COLO829 (cell line): ENCODE measurements at places on chromosomes 4 and X.

- no peak for DNase-seq
These were observed 210.7 kb downstream of the PPP3CA start for GRCh38 chr4:101136373-101137370.

DNA sequence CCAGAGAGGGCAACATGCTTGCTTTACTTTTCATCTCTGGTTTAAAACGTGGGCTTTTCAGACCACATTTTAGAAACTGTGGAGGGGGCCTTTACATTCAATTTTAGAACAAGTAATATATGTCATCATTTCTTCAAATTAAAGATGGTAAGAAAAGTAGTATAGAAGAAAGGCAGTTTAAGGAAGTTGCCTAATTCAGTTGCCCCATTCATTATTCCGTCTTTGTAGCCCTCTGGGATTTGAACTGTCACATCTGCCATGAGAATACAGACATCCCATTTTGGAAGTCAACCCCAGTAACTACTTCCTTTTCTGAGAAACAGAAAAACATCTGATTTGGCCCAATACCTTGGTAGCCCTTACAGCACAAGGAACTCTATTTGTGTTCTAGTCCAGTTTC is 61.2 kb downstream of the PASD1 start:
- no peak for DNase-seq

DNA sequence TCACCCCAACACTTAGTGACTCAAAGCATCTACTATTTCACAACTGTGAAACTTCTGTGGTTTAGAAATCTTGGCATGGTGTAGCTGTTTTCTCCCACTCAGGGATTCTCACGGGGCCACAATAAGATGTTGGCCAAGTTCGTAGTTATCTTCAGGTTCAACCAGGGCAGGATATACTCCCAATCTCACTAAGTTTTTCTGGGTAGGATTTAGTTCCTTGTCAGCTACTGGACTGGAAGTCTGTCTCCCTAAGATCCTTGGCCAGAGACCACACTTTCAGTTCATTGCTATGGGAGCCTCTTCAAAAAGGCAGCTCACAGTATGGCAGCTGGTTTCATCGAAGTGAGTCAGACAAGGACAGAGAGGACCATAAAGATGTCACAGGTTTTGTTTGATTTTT is 111.7 kb upstream of the PDHA2 start:
- no peak for DNase-seq

DNA sequence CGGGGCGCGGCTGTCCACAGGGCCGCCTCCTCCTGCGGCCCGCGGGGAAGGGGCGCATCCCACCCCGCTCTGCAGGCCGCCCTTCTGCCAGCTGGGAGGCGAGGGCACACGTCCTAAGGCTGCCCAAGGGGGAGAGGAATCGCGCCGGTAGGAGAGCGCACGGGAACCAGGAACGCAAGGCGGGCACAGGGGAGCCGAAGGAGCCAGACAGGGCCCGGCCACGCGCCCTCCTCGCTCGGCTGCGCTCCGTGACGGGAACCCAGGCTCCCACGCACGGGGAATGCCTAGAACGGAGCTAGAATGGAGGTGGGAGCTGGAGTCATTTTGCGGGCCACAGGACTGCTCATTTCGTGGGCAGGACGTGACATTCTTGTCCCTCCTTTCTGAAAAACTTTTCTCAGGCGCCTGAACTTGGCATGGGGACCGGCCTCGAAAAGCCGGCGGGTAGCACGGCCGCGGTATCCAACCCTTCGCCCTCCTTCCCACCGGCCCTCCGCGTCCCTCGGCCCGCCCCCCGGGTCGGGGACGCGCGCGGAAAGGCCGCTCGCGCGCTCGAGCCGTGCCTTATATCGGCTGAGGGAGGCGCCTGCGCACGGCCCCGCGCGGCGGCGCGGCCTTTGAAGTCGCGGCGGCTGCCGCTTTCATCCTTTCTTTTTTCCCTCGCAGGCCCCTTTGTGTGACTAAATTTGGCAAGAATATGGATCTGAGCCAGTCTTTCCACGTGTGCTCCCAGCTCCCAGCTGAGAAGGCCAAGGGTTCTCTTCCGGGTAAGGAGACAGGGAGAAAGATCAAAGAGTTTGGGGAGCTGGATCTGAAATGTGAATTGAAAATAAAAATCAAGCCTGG is 4.2 kb upstream of the LEF1 start:
- DNase-seq: peak; percentile 96

GRCh38 chr4:107629318-107629717 is 90.7 kb downstream of the PAPSS1 start:
- DNase-seq: no peak

GRCh38 chr4:38530486-38530885 is 133.5 kb upstream of the KLF3 start:
- no peak for DNase-seq

GRCh38 chr4:122150931-122151330 is 1.2 kb upstream of the BLTP1 start:
- no peak for DNase-seq

DNA sequence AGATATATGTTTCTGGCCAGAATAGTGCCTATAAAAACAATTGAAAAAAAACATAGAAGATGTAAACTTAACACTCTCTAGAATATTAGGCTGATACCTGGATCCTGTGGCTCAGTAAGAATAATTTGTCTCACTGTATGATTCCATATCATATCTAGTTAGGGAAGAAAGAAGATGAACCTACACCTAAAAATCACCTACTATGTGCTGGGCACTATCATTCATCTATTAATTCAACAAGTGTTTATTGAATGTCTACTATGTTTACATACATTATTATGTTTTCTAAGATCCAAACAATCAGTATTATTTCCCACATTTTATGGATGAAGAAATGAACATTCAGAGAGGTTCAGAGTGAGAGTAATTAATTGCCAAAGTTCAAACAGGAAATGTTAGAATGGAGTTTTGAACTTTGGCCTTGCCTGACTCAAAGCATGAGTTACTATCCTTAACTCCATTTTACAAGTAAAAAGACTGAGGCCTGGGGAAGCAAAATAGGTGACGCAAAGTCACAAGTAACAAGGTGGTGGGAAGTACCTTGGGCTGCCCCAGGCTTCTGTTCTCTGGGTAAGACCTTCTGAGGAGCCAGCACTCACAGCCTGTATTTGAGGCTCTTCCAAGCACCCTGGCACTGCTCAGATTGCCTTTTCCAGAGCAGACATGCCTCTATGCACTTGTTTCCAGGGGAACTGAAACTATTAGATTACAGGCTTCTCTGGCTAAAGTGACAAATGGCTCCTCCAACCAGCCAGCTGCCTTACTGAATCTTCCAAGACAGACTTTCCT is 111.1 kb upstream of the ACSL4 start:
- no peak for DNase-seq

DNA sequence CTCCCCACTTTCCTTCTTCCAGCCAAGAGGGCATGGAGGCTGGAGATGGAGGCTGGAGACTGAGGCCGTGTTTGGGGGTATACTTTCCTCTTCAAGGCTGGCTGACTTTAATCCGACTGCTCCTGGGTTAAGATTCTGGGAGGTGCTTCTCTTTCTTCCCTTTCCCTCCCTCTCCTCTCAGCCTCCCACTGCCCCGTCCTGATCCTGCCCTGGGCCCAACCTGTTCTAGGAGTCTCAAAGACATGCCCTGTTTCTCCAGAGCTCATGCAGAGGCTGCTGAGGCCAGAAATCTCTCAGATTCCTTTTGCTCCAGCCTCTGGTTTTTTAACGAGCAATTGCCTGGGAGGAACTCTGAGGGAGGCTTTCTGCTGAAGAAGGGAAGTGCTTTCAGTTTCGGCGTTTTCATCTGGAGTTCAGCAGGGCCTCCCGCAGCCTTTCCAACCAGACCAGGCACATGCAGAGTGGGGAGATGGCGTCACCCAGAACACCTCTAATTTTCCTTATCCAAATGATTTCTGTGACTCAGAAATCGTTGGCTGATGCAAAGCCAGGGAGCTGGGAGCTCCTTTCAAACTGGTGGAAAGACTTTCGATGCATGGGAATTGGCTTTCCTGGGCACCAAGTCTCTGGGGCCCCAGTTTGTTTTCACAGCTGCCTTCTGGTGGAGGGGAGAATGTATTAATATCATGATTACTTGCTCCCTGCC is 34.5 kb upstream of the FAM9C start:
- DNase-seq: no peak

DNA sequence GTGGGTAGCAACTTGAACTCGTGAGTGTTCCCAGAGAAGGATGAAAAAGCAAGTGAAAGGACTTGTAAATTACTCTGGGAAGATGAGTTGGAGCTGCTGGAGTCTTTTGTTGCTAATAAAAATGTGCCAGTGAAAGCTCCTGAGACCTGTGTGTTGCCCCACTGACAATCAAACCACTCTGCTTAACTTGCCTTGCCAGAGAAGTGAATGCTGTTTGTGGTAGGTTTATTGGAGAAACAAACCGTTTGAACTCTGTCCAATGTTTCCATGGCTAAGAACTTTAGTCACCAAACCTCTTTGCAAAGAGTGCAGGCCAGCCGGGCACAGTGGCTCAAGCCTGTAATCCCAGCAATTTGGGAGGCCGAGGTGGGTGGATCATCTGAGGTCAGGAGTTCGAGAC is 586.9 kb downstream of the PCDH7 start:
- no peak for DNase-seq

DNA sequence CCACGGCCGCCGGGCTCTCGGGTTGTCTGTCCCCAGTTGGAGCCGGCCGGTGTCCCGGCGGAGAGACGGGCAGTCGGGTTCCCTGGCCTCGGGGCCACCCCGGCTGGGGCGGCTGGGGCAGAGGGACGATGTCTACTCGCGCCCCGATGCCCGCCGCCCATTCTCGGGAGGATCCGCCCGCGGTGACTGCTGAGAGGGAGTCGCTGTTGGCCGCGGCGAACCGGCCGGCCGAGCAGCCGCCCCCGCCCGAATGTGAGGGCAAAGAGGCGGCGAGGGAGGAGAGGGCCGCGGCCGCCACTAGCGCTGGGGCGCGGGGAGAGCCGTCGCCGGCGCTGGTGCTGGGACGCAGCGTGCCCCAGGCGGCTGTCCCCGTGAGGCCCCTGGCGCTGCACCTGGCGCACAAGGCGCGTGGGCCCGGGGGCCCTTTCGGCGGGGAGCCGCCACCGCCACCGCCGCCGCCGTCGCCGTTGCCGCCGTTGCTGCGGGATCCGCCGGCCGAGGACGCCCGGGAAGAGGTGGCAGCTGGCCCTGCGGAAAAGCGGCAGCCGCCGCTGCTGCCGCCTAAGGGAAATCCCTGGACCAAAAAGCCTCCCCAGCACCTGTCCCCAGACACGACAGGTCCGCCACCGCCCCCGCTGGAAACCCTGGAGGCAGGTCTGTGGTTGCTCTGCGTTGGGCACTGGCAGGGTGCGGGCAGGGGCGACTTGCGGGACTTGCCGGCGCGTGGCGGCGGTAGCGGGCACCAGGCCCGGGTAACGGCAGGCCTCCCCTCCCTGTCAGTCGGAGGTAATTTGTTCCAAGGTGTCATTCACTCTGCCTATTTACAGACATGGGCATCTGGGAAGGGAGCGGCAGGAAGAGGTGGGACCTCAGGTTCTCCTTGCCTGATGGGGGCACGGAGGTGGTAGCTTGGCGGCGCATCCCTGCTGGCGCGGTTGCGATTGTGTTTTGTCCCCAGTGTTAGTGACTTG is 739 bp downstream of the LARP1B start:
- no peak for DNase-seq

DNA sequence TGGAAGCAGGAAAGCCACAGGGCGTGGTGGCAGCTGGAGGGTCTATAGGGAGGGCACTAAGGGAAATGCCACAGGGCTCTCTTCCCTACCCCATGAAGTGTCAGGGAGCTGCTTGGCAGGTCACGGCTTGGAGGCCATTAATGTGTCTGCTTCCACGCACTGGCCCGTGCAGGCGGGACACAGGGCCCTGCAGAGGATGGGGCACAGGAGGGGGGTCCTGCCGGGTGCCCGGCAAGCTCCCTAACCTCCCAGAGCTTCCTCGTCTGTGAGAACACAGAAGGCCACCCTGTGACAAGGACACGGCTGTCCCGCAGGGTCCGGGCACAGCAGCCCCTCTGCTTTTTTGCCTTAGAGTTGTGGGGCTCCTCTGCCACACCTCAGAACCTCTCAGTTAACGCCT is 25.5 kb downstream of the FAM53A start:
- DNase-seq: no peak

GRCh38 chrX:7117587-7117986 is 29.9 kb upstream of the STS start:
- no peak for DNase-seq

- no peak for DNase-seq
These were observed 4.4 kb downstream of the MTMR1 start for GRCh38 chrX:150697641-150698040.

DNA sequence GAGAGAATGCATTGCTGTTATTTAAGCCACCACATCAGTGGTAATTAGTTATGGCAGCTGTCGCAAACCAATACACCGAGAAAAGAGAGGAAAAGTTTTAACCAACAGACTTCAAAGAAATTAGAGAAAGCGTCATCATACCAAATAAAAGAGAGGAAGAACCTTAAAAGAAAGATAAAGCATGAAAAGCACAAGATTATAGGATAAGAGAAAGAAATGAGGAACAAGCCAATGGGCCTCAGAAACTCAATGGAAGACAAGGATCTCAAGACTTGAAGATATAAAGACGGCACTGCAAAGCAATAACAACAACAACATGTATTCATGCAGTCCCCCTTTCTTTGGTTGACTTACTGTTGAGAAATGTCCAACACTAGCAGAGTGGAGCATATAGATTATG is 22.8 kb upstream of the ASMTL start:
- DNase-seq: no peak

DNA sequence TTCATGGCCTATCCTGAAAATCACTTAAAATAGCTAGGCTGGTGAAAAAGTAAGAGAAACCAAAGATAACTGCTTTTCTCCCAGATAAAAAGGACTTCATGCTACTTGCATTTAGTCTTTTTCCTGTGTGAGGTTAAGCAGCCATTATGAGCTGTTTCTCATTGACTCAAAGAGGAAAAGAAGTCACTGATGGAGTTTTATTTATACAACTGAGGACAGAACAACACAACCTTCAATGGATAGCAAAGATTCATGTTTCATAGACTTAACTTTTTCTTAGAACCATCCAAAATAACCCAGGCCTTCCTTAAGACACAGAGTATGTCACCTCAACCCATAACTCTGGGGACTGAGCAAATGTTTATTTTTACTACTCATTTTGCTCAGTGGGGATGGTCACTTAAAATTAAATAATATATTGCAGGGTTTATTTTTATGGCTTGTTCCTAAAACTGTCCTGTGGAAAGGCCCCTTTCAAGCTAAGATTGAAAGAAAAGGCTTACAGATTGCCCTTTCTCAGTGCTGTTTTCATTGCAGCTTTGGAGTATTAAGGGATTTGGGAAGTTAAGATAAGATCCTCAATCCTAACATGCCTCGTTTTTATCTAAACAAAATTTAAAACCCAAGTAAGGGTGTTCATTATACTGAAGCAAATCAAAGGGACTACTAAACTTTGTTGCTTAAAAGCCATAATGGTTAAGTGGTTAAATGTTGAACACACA is 252.6 kb upstream of the MAD2L1 start:
- DNase-seq: no peak

DNA sequence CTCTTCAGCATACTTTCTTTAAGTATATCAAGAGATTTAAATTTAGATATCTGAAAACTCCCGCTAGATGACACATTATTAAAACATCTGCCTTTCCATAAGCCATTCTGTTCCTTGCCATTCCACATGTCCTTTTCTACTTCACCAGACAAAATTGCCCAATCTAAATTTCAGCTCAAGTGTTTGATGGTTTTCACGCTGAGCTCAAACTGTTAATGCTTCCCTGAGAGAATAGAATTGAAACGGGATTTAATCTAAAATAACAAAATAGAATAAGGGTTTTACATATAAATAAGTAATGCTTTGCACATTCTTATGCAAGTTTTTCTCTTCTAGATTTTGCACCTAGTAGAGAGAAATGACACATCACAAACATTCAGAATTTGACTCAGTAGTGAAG is 764.5 kb upstream of the TENM3 start:
- DNase-seq: no peak
